Stimulated activated CD4-positive, alpha-beta T cell treated with anti-CD3 and anti-CD28 coated beads, Interleukin-2, amount 100 ng/mL, for 4 hours (primary cell): ENCODE measurements at places on chromosomes 2 and 18.

- DNase-seq: no peak
These were observed 12.5 kb downstream of the TACR1 start for GRCh38 chr2:75186821-75187220.

- DNase-seq: no peak
These were observed 909.2 kb upstream of the FANCL start for GRCh38 chr2:59150217-59150849.

DNA sequence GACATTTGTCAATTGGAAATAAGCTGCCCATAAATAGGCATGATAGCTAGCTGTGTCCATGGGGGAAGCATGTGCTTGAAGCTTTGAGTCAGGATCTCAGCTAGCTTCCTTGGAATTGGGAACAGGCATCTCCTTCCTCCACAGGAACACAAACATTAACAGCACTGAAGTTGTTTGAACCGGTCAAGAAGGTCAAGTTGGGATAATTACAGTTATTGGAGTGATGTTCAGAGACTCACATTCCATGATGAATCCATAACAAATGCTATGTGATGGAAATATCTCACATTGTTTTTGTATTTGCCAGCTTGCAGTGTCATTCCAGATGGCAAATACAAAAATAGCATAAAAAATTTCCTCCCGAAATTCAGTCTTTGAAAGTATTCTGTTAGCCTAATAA is 347.6 kb upstream of the SMIM21 start:
- no peak for DNase-seq

- DNase-seq: no peak
These were observed 76.5 kb downstream of the NOL10 start for GRCh38 chr2:10613263-10613662.

GRCh38 chr2:11996618-11997017 is 250.2 kb downstream of the LPIN1 start:
- DNase-seq: no peak

GRCh38 chr18:33532978-33533377 is 45.0 kb upstream of the ASXL3 start:
- no peak for DNase-seq

GRCh38 chr18:49335677-49336076 is 124.8 kb downstream of the DYM start:
- no peak for DNase-seq

DNA sequence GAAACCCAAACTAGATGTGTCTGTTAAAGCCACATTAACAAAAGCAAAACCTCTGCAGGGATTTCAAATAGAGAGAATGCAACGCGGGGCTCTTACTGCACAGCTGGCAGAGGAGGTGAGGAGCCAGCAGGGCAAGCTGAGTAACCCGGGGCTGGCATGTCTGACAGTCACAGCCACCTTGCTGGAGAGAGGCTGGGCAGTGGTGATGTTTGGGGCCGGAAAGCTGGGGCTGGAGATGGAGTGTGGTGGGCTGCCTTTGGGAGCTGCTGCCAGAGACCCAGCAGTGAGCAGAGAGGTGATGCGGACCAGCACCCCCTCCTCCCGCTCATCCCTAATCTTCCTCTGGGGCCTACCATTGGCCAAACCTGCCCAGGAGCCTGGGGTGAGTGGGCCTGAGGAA is 204.5 kb upstream of the ARL4C start:
- DNase-seq: no peak

GRCh38 chr18:13445241-13445897 is 226.8 kb downstream of the LDLRAD4 start:
- no peak for DNase-seq

GRCh38 chr2:188364033-188364630 is 72.5 kb downstream of the GULP1 start:
- DNase-seq: no peak

DNA sequence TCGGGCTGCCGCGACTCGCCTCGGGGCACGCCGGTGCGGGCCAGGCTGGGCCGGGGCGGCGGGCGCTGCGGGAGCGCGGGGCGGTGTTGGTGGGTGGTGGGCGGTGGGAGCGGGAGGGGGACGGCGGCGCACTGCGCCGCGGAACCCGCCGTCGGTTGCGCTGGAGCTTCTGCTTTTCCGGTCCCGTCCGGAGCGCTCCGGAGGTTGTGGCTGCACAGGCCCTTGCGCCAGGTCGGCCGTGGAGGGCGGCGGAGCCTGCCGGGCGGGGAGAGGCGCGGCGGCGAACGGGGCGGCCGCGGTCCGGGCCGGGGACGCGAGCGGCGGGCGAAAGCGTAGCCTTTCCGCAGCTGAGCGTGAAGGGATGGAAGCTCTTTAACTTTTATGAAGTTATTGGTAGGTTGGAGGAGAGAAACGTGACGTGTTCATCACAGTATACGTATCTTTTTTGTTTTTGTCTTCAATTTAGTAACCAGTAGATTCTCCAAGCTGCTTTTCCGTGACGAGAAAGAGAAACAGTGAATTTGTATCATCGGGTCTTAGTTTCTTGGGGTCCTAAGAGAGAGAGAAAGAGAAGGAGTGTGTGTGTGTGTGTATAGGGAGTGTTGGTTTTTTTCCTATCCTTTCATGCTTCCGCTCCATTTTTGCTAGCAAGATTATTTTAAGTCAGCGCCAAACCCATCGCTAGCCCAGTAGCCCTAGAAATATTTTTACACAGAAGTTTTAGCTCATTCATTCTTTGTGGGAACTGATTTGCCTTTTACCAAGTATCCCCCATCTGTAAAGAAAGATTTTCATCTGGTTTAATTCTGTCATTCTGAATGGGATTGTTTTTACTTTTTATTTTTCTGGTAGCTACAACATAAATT is 535 bp downstream of the ATG4B start:
- no peak for DNase-seq

- no peak for DNase-seq
These were observed 441.5 kb upstream of the TNP1 start for GRCh38 chr2:217301142-217301925.

- DNase-seq: no peak
These were observed 31.4 kb downstream of the POLR1A start for GRCh38 chr2:86074256-86074655.

DNA sequence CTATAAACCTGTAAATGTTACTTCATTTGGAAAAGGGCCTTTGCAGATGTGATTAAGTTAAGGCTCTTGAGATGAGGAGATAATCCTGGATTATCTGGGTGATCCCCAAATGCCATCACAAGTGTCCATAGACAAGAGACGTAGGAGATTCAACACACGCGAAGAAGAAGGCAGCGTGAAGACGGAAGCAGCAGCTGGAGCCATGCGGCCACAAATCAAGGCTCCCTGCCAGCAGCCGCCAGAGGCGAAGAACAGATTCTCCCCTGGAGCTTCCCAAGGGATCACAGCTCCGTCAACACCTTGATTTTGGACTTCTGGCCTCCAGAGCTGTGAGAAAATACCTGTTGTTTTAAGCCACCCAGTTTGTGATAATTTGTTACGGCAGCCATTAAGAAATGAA is 11.0 kb upstream of the VAPA start:
- DNase-seq: no peak

DNA sequence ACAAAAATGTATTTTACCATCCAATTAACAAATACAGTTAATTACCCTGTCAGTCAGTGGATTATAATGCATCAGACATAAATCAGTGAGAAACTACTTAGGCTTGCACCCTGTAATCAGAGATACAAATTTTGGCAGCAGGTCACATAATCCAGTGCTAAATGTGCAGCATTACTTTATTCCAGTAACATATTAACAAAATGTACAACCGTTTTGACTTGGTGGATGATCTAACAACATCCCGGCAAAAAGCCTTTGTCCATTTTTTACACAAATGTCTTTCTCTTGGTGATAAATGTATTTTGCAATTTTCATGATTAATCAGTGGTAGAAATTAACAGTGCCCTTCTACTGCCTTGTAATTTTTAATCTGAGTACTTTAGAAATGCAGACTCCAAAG is 162.8 kb downstream of the LRP1B start:
- no peak for DNase-seq

DNA sequence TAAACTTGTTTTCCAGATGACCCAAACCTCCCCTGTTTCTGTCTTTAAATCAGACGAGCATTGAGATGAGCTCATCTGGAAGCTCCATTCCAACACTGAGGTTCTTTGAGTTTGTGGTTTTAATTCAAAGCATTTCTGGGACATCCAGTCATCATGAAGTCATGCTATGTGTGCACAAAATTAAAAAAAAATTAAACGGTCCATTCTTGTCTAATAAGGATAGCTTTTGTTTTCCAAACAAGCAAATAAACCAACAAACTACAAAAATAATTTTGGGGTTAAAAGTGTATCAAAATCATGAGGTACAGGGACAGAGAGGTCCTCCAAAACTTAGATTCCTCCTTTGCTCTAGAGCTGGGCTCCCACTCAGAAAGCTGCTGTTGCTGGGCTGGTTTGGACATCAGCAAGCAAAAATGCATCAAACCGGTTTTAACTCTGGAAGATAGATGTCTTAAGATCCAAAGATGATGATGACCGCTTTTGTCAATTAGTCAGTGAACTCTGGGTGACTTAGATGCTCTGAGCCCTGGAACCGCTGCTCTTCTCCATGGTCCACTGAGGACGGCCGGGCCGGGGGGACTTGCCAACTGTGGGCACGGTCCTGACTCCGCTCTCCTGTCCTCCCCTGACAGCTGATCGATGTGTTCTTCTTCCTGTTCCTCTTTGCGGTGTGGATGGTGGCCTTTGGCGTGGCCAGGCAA is 65.4 kb downstream of the TRPM8 start:
- DNase-seq: no peak

- DNase-seq: no peak
These were observed 32.4 kb upstream of the MRPL19 start for GRCh38 chr2:75614162-75614651.

- no peak for DNase-seq
These were observed 42.9 kb upstream of the MMADHC start for GRCh38 chr2:149630445-149630844.

DNA sequence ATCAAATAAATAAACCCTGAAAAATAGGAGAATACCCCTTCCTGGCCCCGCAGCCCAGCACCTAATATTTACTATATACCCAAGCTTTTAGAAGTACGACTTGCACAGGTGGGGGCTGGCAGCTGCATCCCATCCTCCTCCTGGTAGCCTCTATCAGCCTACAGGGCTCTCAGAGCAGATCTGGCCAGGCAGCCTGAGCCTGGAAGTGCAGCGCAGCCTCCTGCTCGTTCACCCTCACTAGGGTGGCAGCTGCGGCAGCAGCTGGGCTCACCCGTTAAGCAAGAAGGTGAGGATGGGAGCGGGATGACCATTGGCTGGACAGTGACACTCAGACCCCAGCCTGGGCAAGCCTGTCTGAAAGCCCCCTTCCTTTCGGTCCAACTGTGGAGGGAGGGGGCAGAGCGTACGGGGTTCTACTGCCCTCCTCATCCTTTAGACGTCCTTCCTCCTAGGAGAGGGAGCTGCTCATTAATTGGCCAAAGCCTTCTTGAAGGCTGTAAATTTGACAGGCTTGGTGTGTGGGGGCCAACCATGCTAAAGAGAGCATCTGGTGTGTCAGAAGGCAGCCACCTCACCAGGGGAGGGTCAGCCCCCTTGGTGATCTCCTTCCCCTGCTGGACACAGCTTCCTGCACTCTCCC is 23.3 kb downstream of the MPHOSPH10 start:
- DNase-seq: no peak

- DNase-seq: no peak
These were observed 2.0 kb upstream of the ATRAID start for GRCh38 chr2:27209621-27210401.

DNA sequence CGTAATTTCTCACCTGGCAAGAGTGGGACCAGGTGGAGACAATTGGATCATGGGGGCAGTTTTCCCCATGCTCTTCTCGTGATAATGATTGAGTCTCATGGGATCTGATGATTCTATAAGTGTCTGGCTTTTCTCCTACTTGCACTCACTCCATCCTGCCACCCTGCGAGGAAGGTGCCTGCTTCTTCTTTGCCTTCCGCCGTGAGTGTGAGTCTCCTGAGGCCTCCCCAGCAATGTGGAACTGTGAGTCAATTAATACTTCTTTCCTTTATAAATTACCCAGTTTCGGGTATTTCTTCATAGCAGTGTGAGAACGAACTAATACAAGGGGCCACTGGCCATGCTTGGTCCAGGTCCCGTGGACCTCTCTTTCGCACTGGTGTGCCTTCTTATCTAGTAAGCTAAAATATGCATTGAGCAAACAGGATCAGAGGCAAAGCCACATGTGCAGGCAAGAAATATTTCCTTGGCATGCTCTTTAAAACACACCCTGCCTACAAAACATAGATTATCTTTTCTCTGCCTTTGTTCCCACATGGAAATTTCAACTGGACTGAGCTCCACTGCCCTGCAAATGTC is 821.1 kb downstream of the TRIB2 start:
- no peak for DNase-seq

DNA sequence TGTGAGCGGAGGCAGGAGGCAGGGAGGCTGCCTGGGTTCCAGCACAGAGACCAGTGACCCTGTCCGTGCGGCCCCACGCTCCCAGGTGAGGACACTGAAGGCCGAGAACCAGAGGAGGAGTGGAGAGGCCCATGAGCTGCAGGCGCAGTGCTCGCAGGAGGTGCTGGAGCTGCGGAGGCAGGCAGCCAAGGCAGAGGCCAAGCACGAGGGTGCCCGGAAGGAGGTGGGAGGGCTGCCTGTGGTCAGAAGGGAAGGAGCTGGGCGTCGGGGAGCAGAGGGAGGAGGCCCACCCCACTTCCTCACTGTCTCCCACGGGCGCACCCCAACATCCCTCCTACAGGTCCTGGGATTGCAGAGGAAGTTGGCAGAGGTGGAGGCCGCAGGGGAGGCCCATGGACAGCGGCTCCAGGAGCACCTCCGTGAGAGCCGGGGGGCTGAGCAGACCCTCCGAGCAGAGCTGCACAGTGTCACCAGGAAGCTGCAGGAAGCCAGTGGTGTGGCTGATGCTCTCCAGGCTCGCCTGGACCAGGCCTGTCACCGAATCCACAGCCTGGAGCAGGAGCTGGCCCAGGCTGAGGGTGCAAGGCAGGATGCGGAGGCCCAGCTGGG is 33.0 kb upstream of the SNED1 start:
- no peak for DNase-seq

GRCh38 chr2:24768601-24769000 is 24.6 kb downstream of the PTRHD1 start:
- no peak for DNase-seq

- DNase-seq: no peak
These were observed 153.4 kb downstream of the FAM161A start for GRCh38 chr2:61700464-61700863.

DNA sequence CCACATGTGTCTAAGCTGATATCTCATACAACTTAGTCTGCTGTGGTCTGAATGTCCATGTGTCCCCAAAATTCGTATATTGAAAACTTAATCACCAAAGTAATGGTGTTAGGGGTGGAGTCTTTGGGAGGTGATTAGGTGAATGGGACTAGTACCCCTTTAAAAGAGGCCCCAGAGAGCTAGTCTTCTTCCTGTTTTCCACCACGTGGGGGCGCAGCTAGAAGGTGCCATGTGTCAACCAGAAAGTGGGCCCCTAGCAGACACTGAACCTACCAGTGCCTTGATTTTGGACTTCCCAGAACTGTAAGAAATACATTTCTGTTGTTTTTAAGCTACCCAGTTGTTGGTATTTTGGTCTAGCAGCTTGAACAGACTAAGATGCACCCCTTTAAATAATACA is 86.6 kb downstream of the ASB1 start:
- DNase-seq: no peak

- DNase-seq: no peak
These were observed 1326.2 kb upstream of the TMEFF2 start for GRCh38 chr2:193520709-193521458.

GRCh38 chr2:71484354-71484753 is 31.0 kb downstream of the DYSF start:
- no peak for DNase-seq
